ENCODE measurements at places on chromosomes 12 and 14. TPM values are rescaled to one million over a fixed set of nuclear protein-coding genes. Genes with fewer than 3 reads are reported as not detected.
A peak's percentile ranks its signal among the peaks of the same experiment; 100 is the strongest.

GRCh38 chr14:75333606-75334548 lies 55.2 kb downstream of the FOS start:
- ATAC-seq = peak; percentile 31

- no peak for ATAC-seq
These were observed 82.2 kb upstream of the RMST start for GRCh38 chr12:97380440-97380839.

- ATAC-seq = peak; percentile 92
These were observed 250.4 kb downstream of the C12orf75 start for GRCh38 chr12:105580821-105581352.

CTSG gene
- not detected for total RNA-seq

DNA sequence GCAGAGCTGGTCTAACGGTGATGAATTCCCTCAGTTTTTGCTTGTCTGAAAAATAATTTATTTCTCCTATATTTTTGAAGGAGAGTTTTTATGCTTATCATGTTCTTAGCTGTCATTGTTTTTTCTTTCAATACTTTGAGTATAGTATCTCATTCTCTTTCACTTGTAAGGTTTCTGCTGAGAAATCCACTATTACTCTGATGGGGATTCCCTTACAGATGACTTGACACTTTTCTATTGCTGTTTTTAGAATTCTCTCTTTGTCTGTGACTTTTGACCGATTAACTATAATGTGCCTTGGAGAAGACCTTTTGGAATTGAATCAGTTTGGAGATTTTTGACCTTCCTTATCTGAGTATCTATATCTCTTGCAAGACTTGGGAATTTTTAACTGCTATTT lies 139.6 kb downstream of the PRKD1 start:
- no peak for ATAC-seq

- peak; percentile 72 for ATAC-seq
These were observed at the start of gene SYNE3 for GRCh38 chr14:95516554-95517181. SYNE3 (minus strand) TSS chr14:95516650; CDS start chr14:95475821, 40,829 bp downstream.

DNA sequence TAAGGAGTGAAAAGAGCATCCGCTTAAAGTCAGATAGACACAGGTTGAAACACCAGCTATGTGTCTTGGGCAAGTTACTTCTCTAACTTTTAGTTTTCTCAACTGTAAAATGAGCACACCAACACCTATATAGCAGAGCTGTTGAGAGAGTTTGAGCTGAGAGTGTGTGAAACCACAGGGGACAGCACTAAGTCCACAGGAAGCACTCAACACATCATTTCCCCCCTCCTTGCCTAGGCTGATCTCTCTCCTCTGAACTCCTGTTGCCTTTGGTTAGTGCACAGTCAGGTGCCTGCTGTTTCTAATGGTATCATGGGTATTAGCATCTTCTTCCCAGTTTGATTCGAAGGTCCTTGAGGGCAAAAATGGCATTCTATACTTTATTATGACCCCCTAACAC lies 176.7 kb downstream of the DPF3 start:
- ATAC-seq = no peak

OR6C2 gene
- total RNA-seq = 0.12 TPM

DNA sequence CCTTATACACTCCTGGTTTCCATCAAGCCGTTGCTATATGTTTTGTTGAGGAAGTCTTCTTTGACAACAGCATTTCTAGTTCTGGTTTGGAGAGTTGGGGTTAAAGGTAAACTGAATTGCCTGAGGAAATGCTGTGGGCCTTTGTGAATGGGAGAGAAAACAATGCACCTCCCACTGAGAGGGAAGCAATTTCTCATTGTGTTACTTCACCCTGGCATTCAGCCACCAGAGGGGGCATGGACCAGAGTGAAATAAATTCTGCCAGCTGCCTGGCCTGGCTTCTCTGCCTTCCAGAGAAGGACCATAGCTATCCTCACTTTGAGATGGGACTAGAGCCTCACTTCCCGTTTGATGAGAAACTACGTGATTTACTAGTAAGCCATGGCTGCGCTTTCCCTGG lies 475.3 kb downstream of the EGLN3 start:
- no peak for ATAC-seq

SOAT2 gene
- total RNA-seq = not detected

GRCh38 chr12:88572781-88573549 lies 7.3 kb downstream of the KITLG start:
- no peak for ATAC-seq

DAO gene
- total RNA-seq = not detected

PMEL gene
- 0.52 TPM for total RNA-seq

AHSA1 gene
- 69.5 TPM for total RNA-seq

DNA sequence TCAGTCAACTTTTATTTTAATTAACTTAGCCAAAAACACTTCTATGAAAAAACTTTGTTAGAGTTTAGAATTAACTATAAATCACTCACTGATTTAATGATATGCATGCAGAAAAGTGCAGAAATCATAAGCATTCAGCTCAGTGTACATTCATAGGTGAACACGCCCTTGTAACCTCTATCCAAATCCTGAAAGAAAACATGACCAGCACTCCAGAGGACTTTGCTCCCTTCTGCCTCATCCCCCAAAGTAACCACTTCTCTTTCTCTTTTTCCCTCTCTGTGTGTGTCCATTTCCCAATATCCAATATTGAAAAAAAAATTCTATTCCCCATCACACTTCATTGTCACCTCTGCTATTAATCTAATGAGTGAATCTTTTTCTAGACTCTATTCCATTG lies 197.1 kb upstream of the FAR2 start:
- ATAC-seq = no peak

GRCh38 chr14:101363261-101363555 lies 198.1 kb upstream of the DIO3 start:
- ATAC-seq = no peak

GRCh38 chr14:64800000-64800399 lies 79.7 kb downstream of the SPTB start:
- peak; percentile 48 for ATAC-seq

GRCh38 chr12:46904406-46905238 lies 78.8 kb upstream of the SLC38A4 start:
- no peak for ATAC-seq

SLCO1A2 gene
- not detected for total RNA-seq

DTD2 gene
- total RNA-seq = 23.2 TPM

DNA sequence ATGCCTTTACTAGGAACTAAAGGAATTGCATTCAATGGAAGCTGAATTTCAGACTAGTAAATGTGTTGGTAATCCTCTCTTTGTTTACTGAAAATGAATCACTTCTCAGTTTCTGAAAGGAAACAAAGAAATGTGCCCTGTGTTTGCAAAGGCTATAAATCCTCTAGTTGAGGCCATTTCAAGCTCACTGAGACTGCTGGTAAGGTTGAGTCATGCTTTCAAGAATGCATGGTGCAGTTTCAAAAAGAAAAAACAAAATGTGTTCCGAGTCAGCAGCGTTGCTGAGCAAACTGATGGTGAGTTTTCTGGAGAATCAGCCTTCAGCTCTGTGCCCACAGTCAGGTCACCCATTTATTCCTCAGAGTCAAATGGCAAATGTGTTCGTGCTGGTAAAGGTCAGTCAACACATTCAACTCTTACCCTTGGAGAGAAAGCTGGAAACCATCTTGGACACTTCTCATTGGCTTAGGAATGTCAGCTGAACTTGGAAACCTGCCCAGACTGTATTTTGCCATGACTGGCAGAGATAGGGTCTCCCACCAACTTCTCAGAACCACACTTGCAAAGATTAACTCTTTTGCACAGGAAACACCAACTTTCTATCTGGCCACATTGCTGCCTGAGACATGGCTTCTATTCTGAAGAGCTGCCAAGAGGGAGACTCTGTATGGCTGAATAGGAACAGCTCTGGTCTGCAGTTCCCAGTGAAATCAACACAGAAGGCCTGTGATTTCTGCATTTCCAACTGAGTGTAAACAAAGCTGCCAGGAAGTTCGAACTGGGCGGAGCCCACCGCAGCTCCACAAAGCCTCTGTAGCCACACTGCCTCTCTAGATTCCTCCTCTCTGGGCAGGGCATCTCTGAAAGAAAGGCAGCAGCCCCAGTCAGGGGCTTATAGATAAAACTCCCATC lies 484.4 kb downstream of the ATP23 start:
- peak; percentile 98 for ATAC-seq

- no peak for ATAC-seq
These were observed 518.7 kb upstream of the MGAT4C start for GRCh38 chr12:86774841-86775388.

GRCh38 chr12:84607170-84607819 lies 305.3 kb downstream of the SLC6A15 start:
- ATAC-seq = no peak

- no peak for ATAC-seq
These were observed 42.1 kb downstream of the KDM2B start for GRCh38 chr12:121538699-121539061.

- no peak for ATAC-seq
These were observed 29.5 kb upstream of the HIGD1C start for GRCh38 chr12:50922820-50923219.

OR4K13 gene
- total RNA-seq = not detected

DNA sequence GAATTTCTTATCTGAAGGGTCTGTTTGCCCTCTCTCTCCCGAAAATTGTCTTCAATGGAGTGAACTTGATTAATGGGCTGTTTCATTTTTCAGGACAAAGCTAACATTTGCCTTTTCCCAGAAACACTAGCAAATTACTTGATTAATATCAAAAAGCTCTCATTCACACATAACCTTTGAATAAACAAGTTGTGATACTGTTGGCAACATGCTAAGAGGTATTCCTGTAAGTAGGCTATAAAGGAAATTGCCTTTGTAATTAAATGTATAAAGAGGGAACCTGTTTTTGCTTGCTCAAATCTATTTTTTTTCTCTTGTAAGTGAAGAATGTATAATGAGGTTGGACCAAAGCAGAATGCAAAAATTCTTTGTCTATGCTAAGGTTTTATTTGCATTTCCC lies 457.2 kb downstream of the TMTC2 start:
- ATAC-seq = no peak

DNA sequence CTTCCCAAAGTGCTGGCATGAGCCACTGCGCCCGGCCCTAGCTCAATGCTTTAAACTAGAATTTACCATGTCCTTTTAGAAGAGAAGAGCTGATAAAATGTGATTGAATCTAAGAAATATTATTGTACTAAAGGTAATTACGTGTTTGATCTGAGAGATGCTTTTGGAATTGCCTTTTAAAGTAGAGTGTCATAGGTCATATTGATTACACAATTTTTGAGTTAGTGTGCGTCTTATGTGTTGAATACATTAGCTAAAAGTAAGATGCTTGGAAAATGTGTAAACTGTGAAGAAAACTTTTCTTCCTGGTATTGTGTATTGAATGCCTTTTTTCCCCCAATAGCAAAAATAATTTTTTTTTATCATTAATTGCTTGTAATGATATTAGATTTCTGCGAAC lies 41.7 kb downstream of the MIA2 start:
- ATAC-seq = no peak

P3H3 gene
- total RNA-seq = 1.7 TPM

RNU4-1 gene
- 20,765 TPM for total RNA-seq

GRCh38 chr12:94207849-94208621 lies 59.7 kb downstream of the PLXNC1 start:
- ATAC-seq = peak; percentile 47

DNA sequence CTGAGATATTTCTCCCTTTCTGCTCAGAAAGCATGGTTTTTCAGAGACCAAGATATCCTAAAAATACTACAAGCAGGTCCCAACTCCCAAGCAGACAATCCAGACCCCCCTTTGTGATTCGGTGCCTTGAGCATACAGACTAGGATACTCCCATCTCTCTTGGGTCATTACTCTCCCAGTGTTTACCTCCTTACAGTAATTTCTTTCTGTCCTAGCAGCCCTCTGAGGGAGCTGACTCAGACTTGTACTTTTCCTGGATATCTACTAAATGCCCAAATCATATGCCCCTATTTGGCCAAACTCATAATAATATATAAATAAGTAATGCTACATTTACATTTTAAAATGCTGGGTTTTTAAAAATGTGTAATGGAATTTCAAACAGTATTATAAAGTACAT lies 355.6 kb downstream of the LRIG3 start:
- ATAC-seq = no peak

- ATAC-seq = no peak
These were observed 93.5 kb downstream of the PIWIL1 start for GRCh38 chr12:130431176-130431575.

GRCh38 chr14:77128414-77128891 lies 13.1 kb downstream of the ZDHHC22 start:
- no peak for ATAC-seq

- no peak for ATAC-seq
These were observed 78.8 kb downstream of the DNAH10 start for GRCh38 chr12:123840765-123841425.

- ATAC-seq = peak; percentile 54
These were observed 249.2 kb downstream of the AEBP2 start for GRCh38 chr12:19688532-19688931.

- no peak for ATAC-seq
These were observed 451.2 kb downstream of the RPS29 start for GRCh38 chr14:49134940-49135339.

DNA sequence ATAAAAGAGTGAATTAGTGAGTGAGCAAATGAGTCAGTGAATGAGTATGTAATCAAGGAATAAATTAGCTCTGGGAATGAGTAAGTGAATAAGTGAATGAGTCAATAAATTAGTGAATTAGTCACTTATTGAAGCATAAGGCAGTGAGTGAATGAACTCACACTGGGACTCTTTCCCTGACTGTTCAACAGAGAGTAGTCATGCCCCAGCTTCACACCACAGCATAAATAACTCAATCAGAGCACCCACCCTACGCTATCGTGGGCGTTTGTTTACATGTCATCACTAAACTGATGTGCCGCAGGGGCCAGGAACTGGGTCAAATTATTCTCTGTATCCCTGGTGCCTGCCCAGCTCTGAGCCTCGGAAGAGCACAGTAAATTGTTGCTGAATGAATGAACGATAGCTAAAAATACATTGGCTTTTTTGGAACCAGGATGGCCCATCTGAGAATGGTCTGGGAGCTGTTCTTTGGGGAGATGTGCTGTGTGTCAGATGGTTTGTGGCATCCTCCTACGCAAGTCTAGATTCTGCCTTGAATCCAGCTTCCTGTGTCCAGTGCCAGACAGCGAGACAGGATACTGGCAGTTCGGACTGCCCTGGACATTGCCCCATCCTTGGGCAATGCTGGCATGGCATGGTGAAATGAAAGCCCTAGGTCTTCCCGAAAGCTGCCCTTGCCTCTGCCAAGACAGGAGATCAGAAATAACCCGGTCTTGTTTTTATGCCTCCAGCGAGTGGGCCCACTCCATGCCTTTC lies 98.0 kb upstream of the RTL1 start:
- ATAC-seq = peak; percentile 79

LRFN5 gene
- 0.20 TPM for total RNA-seq

DNA sequence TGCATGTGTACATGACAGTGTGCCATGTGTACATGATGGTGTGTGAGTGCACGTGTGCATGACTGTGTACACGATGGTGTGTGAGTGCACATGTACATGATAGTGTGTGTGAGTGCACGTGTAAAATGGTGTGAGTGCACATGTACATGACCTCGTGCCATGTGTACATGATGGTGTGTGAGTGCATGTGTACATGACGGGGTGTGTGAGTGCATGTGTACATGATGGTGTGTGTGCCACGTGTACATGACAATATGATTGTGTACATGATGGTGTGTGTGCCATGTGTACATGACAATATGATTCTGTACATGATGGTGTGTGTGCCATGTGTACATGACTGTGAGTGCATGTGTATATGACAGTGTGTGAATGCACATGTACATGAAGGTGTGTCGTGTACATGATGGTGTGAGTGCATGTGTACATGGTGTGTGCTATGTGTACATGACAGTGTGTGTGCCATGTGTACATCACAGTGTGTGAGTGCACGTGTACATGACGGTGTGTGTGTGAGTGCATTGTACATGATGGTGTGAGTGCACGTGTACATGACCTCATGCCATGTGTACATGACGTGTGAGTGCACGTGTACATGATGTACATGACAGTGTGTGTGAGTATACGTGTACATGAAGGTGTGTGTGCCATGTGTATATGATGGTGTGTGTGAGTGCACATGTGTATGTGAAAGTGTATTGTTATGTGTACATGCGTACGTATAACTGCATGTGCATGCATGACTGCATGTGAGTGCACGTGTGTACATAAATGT lies 46.3 kb downstream of the FBRSL1 start:
- no peak for ATAC-seq

Measured in esophagus mucosa (tissue), 1 donor.